ENCODE measurements at places on chromosomes 13 and 19.

DNA sequence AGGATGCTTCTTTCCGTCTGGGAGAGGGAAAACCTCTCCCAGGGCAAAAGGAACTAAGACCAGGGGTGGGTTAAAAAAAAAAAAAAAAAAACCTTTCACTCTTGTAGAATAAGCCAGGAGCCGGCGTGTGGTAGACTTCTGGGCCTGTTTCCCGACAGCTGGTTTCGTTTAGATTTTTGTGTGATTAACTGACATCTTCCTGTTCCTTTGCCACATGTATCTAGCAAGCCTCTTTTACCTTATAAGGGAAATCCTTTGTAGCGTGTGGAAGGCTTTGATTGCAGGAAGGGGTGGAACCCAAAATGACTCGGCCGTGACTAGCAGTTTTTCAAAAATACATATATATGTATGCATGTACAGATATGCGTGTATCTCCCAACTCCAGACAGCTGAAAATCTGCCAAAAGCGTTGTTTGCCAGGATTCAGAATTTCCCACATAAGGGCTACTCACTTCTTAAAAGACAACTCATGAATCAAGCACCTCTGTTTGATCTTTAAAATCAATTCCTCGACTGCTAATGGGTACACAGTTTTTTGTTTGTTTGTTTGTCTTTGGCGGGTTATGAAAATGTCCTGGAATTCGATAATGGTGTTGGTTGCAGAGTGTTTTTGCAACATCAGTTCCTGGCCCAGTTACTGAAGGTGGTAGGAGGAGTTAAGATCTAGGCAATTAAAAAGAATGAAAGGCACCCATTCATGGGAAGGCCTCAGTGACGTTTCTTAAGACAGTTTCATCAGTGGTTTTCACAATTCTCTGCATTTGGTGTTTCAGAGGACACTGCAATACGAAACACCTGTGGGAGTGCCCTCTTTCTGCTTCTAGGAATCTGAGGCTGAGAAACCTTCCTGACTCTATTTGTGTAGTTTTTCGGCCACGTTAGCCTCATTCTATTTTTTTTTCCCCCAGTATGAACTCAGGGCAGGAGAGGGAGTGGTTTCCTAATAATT is 2.7 kb downstream of the TPM4 start:
- DNase-seq = no peak

DNA sequence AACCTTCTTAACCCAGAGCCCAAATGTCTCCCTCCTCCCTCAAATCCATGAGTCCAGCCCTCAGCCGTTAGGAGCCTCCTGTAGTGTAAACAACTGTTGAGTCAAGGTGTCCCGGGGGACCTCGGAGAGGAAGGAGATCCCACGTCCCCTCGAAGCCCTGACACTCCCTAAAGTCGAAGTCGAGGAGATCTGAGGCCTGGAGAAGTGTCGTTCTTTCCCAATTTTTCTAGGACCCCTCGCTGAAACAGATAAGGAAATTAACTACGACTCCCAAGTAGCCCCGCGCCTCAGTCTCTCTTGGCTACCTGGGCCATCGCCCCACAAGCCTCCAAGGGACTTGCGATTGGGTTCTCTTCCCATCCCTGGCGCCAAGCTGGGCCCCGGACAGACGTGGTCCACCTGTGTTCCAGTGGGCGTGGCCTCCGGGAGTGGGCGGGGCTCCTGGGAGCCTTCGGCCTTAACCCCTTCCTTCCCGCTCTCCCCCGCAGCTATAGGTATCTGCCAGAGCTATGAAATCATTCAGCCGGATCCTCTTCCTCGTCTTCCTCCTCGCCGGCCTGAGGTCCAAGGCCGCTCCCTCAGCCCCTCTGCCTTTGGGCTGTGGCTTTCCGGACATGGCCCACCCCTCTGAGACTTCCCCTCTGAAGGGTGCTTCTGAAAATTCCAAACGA is 869 bp downstream of the GFY start:
- DNase-seq = peak; percentile 72

GRCh38 chr13:49532593-49532992 is 36.8 kb downstream of the PHF11 start:
- no peak for DNase-seq

GRCh38 chr13:91078093-91078679 is 269.3 kb upstream of the MIR17HG start:
- no peak for DNase-seq

DNA sequence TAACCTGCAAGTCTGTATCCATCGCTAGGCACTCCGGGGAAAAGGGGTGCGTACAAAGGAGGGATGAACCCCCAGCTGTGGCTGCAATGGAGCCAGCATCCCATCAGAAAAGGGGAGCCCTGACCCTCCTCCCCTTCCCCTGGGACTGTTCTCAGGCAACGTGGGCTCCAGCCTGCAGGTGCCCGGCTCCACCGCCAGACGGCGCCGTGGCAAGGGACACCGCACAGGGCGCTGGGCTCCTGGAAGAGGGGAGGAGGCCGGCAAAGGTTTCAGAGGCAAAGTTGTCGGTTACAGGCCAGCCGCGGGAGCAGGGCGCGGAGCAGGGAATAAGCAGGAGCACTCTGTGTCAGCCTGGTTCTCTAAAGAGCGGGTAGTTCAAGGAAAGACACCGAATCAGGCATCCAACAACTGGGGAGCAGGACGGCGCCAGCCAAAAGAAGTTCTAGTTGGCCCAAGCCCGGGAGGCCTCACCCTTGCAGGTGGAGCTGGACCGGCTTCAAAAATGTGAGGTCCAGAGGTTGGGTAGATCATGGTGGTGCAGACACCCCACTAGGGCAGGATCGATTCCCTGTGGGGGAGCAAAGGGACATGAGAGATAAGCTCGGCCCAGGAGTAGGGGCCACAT is 53.0 kb upstream of the ATP12A start:
- DNase-seq = peak; percentile 89

- no peak for DNase-seq
Observed at GRCh38 chr13:44739120-44739519, 163.0 kb upstream of the TSC22D1 start.

DNA sequence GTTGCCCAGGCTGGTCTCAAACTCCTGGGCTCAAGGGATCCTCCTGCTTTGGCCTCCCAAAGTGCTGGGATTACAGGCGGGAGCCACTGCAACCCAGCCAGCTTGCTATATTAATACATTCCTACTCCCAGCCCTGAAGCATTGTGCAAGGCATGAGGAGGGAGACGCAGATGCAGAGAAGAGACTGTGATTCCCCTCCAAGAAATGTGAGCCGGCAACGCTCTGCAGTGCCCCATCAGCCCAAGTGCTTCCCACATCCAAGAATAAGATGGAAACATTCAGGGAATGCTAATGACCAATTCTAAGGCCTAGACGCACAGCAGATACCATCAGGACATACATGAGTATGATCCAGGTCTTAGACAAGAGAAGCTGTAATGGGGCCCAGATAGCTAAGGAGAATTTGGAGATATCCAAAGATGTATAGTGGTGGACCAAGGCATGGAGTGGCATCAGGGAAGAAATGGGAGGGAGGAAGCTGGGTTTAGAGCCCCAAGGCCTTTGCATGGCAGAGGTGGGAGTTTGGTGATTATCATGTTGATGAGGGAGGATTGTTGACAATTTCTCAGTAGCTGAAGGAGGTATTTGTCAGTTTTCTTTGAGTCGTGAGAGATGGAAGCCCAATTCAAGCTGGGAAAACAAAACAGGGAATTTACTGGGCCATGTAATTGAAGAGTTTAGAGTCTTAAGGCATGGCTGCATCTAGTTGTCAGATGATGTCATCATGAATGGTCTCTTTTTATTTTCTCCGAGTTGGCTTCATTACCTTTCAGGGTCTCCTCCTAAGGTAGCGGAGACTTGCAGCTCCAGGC is 2.9 kb downstream of the PPM1N start:
- peak; percentile 69 for DNase-seq
